Myocyte (in vitro differentiated cells): ENCODE measurements at places on chromosomes 1 and 21. TPM values are rescaled to one million over a fixed set of nuclear protein-coding genes. Genes with fewer than 3 reads are reported as not detected.

DNA sequence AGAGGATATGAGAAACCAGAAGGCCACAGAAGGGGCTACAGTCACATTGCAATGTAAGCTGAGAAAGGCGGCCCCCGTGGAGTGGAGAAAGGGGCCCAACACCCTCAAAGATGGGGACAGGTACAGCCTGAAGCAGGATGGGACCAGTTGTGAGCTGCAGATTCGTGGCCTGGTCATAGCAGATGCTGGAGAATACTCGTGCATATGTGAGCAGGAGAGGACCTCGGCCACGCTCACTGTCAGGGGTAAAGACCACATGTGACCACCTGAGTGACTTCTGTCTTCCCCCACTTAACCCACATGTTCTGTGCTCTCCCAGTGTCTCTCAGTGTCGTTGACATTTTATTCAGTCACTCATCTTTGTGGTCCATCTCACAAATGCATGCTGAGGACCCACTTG lies 92.1 kb downstream of the OBSCN start:
- DNase-seq, result no peak

- no peak for DNase-seq
These were observed 2.0 kb upstream of the C1orf174 start for GRCh38 chr1:3902111-3902511.

DNA sequence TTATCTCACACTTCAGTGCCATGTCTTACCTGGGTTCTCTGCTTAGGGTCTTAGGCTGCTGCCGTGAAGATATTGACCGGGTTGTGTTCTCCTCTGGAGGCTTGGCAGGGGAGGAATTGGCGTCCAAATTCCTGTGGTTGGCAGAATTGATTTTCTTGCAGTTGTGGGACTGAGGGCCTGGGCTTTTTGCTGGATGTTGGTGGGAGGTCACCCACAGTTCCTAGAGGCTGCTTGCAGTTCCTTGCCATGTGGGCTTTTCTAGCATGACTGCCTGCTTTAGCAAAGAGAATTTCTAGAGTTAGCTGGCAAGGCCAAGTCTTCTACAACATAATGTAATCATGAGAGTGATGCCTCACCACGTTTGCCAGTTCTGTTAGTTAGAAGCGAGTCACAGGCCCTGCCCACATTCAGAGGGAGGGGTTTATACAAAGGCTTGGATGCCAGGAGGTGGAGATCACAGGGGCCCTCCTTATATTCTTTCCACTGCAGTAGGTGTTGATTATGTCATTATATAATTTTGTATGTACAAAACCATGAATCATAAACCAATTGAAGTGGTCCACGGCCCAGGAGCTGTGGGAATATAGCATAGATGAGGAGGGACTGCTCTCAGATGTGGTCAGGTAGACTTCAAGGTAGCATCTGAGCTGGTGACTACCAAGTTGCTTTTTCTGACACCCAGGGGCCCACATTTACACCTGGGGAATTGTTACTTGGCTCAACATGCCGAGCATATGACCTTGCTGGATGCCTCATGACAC lies 6.6 kb downstream of the UBL4B start:
- peak; percentile 12 for DNase-seq

DNA sequence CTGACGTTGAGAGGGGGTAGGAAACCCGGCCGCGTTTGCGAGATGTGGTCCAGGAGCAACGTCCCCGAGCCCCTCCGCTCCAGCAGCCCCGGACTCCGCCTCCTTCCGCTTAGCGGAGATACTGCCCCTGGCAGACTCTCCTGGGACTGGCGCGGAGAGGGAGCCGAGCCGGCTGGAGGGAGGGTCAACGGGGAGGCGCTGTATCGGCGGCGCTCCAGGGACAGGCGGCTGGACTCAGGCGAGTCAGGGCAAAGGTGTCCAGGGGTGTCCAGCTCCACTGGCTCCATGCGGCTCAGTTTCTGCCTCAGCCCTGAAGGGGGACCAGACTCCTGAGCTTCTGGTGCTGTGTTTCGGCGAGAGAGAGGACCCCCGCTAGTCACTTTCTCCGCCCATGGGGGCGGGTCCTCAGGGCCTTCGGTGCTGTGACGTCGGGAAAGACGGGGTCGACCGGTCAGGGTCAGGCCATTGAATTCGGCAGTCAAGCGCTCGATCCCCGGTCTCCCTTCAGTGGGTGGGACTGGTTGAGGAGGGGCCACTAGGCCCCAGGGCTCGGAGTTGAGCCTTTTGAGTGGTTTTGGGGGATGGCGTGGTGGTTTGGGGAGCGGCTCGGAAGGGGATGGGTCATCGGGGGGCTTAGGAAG lies 2.8 kb upstream of the LIX1L start:
- peak; percentile 73 for DNase-seq

GRCh38 chr21:34593954-34594531 lies 20.9 kb downstream of the RCAN1 start:
- no peak for DNase-seq

DNA sequence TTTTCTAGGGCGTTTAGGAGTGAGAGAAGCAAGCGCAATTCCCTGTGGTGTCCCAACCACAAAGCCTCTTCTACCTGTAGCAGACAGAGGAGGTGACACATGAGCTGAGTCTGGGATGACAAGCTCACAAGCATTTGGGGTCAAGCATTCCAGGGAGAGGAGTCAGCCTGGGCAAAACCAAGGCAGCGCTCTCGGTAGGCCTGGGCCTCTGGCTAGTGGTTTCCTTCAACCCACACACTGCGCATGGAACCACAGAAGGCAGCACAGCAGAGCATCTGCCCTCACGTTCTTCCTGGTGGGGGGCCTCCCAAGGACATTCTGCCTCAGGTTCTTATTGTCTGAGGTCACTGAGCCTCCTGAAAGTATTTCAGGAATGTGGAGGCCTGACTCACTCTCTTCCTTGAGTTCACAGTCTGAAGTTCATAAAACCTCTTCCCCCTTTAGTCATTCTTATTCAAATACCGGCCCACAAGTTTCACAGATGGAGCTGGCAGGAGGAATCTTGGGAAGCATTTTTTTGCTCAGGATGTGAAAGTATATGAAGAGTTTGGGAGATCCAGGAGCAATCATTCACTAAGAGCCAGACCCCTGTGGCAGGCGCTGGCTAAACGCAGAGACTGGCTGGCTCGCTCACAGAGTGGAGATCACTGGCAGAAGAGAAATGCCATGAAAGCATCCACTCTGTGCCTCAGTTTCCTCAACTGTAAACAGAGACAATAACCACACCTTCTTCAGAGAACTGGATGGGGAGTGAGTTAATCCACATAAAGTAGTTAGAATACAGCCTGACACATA lies 26.8 kb downstream of the CCN1 start:
- peak; percentile 99 for DNase-seq

- no peak for DNase-seq
These were observed 4.5 kb upstream of the PDZK1IP1 start for GRCh38 chr1:47194311-47194710.

- DNase-seq, result no peak
These were observed 248.1 kb upstream of the DEPDC1 start for GRCh38 chr1:68745011-68745410.

- no peak for DNase-seq
These were observed 13.6 kb downstream of the CNST start for GRCh38 chr1:246579818-246580217.

- peak; percentile 94 for DNase-seq
These were observed 20.5 kb downstream of the HTR1D start for GRCh38 chr1:23196627-23197328.

DNA sequence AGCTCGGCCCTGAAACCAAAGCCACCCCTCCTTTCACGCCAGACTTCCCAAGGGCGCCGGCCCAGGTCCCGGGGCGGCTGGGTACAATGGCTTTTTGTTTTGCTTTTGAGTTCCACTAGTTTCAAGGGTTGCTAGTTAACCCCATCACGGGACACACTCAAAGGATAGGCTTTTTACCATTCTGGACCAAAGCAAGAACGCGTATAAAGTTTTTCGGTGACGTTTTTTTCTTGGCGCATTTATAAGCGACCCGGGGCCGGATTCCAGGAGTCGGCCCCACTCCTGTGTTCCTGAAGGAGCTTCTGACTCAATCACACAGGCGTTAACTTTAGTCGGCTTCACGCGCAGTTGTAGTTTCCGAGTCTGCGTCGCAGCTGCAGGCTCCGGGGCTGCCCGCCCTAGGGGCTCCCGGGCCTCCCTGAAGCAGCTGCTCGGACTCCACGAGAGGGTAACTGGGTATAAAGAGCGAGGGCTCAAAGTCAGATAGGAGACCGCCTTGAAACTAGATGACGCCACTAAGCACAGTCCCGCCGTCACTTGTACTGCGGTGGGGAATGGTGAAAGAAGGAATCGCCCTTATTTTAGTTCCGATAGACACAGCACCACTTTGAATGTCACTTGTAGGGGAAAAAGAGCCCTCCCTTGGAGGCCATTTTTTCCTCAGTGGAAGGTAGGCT lies 707 bp upstream of the KLHL21 start:
- DNase-seq, result peak; percentile 95

DNA sequence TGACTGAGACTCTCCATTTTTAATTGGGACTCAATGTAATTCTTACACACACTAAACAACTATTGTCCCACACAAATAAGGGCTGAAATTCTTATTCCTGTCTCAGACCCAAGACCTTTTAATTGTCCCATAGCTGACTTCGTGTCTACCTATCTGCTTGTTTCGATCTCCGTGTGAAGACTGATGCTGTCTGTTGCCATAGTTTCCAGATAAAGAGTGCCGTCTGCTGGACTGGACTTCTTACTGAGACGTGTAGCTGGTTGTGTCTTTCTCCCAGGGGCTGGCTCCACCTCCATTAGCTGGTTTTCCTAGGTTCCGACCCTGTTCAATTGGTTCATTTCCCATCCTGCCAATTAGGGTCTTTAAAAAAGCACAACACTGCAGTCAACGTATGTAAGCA lies 235.3 kb upstream of the PLXNA2 start:
- DNase-seq, result no peak

GRCh38 chr21:44507673-44508425 lies 32.1 kb downstream of the KRTAP10-1 start:
- no peak for DNase-seq

DNA sequence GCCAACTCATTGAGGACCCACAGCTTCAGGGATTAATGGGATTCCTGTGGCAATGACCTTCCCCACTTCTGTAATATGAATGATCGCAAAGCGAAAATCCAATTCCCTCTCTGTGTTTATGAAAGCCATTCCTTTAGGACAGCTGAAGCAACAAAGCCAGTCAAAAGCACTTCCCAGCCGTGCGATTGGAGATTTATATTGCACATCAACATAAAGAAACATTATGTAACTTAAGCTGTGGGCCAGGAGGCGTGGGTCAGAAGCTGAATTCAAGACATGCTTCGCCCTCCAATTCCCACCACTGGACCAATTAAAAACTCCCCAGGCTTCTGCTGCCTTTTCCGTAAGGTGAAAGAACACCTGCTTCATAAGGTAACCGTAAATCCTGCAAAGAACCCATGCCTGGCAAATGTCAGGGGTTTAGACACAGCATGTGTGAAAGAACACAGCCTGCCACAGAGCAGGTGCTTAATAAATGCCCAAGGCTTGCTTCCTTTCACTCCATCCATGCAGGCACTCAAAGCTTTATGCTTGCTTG lies 138.9 kb upstream of the SOD1 start:
- DNase-seq, result peak; percentile 32

GRCh38 chr1:227558732-227559262 lies 4.6 kb upstream of the ZNF678 start:
- no peak for DNase-seq

The TOR1AIP1 gene
- 42.5 and 56.9 TPM in 2 replicates for total RNA-seq

The KIF21B gene
- 0.03 and 0.31 TPM in 2 replicates for total RNA-seq

The MTARC1 gene
- total RNA-seq, result 0.31 and 0.51 TPM in 2 replicates

The C1orf74 gene
- 2.6 and 4.1 TPM in 2 replicates for total RNA-seq

The LMO4 gene
- 24.4 and 28.0 TPM in 2 replicates for total RNA-seq

The BATF3 gene
- total RNA-seq, result 0.51 and 0.94 TPM in 2 replicates

The ABCG1 gene
- total RNA-seq, result 0.57 and 1.2 TPM in 2 replicates

The TLR5 gene
- total RNA-seq, result 0.75 and 2.3 TPM in 2 replicates

The SLFNL1 gene
- 0.05 and 0.27 TPM in 2 replicates for total RNA-seq

The SLC35F3 gene
- not detected in 2 replicates for total RNA-seq
